Fibroblast of lung (primary cell): ENCODE measurements at places on chromosomes 12 and 14. TPM values are rescaled to one million over a fixed set of nuclear protein-coding genes. Genes with fewer than 3 reads are reported as not detected.

The WSCD2 gene
- total RNA-seq, result under 0.01 TPM in 1 of 2 replicates, not detected in the other

The CPM gene
- 23.5 and 29.8 TPM in 2 replicates for total RNA-seq

The COX8C gene
- total RNA-seq, result 0.33 TPM in 1 of 2 replicates, not detected in the other

The OTOGL gene
- under 0.01 and 0.17 TPM in 2 replicates for total RNA-seq

The GMPR2 gene
- 128 and 147 TPM in 2 replicates for total RNA-seq

The NID2 gene
- 93.7 and 181 TPM in 2 replicates for total RNA-seq

The FGF6 gene
- not detected in 2 replicates for total RNA-seq

The TOMM20L gene
- not detected in 2 replicates for total RNA-seq

The MFAP5 gene
- total RNA-seq, result 1.3 and 9.0 TPM in 2 replicates

The HOTAIR gene
- total RNA-seq, result not detected in 2 replicates

The TDRD9 gene
- total RNA-seq, result 0.50 and 1.0 TPM in 2 replicates

The LRCOL1 gene
- 0.17 TPM in 1 of 2 replicates, not detected in the other for total RNA-seq

The TAS2R8 gene
- total RNA-seq, result under 0.01 TPM in 1 of 2 replicates, not detected in the other

The PMCH gene
- total RNA-seq, result not detected in 2 replicates
